Cortex of kidney (tissue), 1 donor: ENCODE measurements at places on chromosomes 5 and 9.

GRCh38 chr5:153700940-153701339 lies 210.5 kb downstream of the GRIA1 start:
- no peak for DNase-seq

- no peak for DNase-seq
These were observed 208.6 kb downstream of the EPB41L4A start for GRCh38 chr5:112210430-112211005.

GRCh38 chr9:6224393-6225154 lies 9.0 kb downstream of the IL33 start:
- no peak for DNase-seq

GRCh38 chr9:68533678-68534077 lies 7.0 kb downstream of the TMEM252 start:
- no peak for DNase-seq

DNA sequence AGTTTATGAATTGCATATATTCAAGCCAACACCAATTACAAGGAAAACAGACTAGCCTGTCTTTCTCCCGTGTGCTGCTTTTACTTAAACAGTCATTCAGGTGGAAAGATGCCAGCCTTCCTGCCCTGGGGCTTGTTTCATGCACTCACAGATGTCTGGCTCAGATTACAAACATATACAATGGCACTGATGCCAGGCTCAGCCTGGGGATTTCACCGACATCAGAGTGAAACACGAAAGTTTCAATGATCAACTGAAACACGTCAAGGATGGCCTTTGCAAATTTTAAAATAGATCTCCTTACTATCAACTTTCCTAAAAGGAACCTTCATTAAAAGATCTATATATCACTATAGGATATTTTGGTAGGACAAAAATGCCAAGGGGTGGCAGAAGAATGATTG lies 1576.5 kb downstream of the EFNA5 start:
- no peak for DNase-seq

DNA sequence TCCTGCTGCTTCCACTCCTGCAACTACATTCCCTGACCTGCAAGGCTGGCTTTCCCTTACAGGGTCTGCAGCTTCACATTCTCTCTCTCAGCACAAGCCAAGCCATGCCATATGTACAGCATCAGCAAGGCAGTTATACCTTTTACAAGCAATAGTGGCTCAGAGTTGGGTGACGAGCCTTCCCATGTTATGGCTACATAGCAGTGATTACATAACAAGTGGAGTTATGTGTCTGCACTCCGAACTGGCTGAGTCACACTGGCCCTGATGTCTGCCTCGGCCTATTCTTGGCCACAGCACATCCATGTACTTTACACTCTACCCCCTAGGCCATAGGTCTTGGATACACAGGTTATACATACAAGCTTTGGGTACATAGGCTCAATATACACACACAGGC lies 52.0 kb upstream of the SNCAIP start:
- no peak for DNase-seq

DNA sequence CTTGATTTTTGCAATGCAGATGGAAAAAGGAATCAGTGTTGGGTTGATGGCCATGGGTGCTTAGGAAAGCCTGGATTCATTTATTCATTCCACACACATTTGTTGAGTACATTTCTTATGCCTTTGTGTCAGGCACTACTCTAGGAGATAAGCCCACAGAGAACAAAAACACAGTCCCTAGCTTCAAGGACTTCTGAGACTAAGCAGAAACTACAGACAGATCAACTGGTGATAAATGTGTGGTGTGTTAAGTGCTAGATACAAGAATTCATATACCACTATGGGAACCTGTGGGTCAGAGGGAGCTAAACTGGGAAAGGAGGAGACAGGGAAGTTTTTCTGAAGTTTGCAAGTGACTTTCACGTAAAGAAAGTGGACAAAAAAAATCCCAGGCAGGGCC lies 119.9 kb downstream of the CEMIP2 start:
- no peak for DNase-seq

- no peak for DNase-seq
These were observed 11.9 kb downstream of the SYK start for GRCh38 chr9:90813523-90813922.

- DNase-seq = no peak
These were observed at the start of gene TOR1B for GRCh38 chr9:129802833-129803675. Gene TOR1B (plus strand): TSS chr9:129803184. CDS start chr9:129803213, 29 bp downstream.

- no peak for DNase-seq
These were observed 6.5 kb downstream of the ADAMTS13 start for GRCh38 chr9:133428617-133429101.

- DNase-seq = no peak
These were observed 9.2 kb upstream of the SHOC1 start for GRCh38 chr9:111803924-111804323.

GRCh38 chr9:104725014-104725413 lies 22.5 kb upstream of the NIPSNAP3A start:
- no peak for DNase-seq

GRCh38 chr5:395921-396530 lies 47.0 kb upstream of the EXOC3 start:
- DNase-seq = no peak

DNA sequence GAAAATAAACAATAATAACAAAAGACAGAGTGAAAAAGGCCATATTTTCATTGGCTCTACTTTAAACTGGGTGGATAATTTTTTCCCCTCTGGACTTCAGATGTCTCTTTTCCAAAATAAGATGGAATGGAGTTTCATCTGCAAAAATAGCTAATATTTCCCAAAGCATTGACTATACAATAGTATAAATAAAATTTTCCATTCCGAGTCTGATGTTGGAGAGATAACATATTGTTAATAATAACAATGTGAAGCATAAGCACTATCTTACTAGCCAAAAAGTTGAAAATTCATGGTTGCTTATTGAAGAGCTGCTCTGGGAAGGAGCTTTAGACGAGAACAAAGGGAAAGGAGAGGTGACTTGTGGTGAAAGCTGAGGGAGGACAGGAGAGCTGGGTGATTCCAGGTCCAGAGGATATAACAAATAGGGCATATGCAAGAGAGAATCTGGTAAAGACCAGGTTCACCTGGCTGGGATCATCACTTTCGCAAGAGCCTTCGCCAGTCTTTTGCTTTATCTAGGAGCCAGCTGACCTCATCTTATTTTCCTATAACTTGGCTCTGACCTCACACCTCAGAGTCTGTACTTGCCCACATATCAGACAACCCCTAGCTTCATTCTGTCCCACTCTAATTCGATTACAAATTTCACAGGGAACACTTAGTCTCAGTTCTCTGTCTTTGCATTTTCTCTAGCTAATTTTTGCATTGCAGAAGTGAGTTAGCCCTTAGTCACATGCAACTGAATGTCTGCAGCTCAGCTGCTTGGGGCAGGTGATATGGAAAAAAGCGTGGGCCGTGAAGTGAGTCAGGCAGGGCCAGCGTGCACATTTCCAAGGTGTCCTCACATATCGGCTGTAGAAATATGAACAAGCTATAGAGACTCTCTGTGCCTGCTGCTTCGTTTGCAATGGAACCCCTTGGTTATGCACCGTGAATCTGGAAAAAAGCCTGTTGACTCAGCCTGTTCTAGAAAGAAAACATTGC lies 7.6 kb upstream of the ZNF474 start:
- no peak for DNase-seq

GRCh38 chr5:173672891-173673290 lies 56.4 kb upstream of the BOD1 start:
- no peak for DNase-seq

DNA sequence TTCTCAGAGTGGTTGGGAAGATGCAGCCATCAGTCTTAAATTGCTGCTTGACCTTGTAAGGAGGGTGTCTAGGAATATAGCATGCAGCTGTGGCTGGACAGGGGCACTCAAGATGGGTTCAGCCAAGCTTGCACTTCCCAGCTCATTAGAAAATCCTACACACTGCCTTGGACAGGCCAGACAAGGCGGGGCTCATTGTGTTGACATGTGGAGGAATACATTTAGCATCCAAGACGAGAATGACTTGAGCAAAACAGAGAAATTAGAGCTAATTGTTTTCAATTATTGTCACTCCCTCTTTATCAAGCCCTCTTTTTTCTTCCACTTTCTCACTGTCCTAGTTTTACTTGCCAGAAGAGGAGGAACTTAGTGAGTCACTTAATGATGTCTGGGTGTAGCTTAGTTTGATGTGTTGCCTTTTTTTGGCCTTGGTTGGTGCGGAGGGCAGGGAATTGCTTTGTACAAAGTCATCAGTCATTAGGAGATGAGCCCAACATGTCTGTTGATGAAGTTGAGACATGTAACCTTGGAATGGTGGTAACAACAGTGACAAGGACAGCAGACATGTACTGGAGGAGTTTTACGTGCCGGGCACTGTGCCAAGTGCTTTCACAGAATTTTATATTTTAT lies 1219.3 kb upstream of the WWC1 start:
- no peak for DNase-seq

GRCh38 chr5:16593013-16593412 lies 23.8 kb downstream of the RETREG1 start:
- DNase-seq = no peak

- DNase-seq = no peak
These were observed 3.4 kb downstream of the MEIKIN start for GRCh38 chr5:131942016-131942415.

GRCh38 chr9:84447305-84447704 lies 106.7 kb upstream of the SLC28A3 start:
- DNase-seq = no peak

- no peak for DNase-seq
These were observed 78.4 kb downstream of the NDFIP1 start for GRCh38 chr5:142186857-142187594.

- DNase-seq = no peak
These were observed 44.8 kb downstream of the LURAP1L start for GRCh38 chr9:12819436-12820185.

DNA sequence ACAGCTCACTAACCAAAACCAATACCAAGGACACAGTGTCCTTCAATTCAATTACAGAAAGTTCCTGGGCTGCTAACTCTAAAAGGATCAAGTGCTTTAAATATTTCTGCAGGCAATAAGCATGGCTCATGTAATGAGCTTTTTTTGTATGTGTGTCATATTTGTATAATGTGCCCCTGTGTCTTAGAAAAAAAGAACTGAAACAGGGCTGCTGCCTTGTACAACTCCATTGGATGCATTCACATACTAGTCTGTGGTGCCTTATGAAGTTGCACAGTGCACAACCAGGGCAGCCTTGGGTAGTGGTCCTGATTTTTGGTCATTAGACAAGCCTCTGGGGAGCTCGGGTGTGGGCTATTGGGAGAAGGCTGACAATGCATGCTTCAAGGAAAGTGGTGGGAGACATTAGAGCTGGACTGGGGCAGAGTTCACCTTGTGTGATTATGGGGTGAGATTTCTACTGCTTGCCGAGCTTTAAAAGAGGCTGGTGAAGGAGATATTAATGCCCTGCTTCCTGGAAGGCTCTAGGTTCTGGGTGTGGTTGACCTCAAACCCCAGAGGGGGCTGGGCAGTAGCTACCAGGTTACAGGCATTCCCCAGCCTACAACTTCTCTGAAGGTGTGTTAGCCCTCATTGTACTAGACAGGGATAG lies 3.6 kb upstream of the CPEB4 start:
- no peak for DNase-seq

DNA sequence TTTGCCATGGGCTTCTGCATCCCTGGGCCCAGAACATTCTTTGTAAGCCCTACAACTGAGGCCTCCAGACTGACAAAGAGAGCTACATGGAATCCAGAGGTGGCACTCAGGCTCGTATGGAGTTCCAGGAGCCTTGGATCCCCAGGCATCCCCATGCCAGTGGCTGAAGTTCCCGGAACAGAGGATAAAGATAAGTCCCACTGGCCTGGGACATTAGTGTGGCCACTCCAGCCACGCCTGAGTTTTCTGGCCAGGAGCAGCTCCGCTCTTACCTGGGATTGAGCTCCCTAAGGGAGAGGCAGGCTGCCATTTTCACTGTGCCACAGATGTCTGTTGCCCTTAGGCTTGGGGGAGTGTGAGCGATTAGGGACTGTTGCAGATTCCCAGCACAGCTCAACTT lies 656.3 kb upstream of the FAM174A start:
- no peak for DNase-seq

GRCh38 chr5:149733129-149733900 lies 3.2 kb downstream of the PPARGC1B start:
- no peak for DNase-seq

DNA sequence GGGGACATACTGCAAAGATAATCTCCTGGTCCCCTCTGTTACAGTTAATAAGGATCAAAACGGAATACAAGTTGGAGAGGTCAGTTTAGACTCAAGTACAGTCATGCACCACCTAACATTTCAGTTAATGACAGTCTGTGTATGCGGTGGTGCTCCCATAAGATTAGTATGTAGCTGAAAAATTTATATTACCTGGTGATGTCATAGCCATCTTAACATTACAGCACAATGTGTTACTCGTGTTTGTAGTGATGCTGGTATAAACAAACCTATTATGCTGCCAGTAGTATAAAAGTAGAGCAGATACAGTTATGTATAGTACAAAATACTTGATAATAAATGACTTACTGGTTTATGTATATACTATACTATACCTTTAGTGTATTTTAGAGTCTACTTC lies 207.9 kb downstream of the GDNF start:
- DNase-seq = no peak

- no peak for DNase-seq
These were observed 19.8 kb upstream of the MYORG start for GRCh38 chr9:34396276-34397214.

DNA sequence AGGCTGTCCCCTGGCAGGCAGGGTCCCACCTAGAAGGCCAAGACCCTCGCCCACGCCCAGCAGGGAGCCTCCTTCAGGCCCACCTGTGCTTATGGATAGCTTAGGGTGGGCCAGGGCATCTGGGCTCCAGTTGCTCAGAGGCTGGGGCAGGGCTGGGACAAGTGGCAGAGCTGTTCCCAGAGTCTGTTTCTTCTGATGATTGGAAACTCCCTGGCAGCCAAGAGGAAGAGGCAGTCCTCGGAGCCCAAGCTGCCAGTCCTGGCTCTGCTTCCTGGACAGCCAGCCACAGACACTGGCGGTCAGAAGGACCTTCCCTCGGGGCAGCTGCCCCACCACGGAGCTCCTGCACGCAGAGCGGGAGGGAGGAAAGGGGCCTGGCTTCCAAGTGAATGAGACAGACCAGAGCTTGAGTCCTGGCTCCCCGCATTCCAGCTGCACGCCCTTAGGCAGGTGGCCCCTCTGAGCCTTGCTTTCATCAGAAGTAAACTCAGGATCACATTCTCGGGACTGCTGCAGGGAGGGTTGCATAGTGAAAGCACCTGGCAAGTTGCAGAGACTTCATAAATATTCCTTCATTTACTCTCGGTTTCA lies 37.9 kb upstream of the GABRP start:
- no peak for DNase-seq

DNA sequence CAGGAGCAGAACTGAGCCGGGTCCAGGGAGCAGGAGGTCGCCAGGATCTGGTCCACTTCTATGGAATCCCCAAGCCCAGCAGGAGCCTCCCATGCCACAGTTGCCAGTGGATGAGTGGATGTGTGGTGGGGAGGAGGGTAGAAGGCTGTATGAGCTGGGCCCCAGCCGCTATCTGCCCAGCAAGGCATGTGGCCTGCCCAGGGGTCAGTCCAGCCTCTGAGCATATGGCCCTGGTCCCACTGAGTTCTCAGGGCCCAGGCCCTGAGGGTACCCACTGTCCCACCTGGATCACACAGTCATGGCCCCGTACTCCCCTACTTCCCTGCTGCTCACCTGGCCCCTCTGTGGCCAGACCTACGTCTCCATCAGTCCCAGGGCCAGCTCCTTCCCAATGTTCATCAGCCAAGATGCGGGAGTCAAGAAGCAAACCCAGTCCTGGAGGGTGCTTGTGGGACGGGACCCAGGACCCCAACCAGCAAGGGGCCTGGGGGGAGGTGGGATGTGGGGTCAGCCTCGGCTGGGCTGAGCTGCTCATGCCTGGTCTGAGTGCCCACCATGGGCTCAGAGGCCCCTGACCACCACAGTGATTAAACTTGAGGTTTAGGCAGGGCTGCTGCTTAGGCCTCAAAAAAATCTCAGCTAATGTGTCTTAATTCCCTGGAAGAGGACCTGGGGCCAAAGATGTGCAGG lies 152.7 kb downstream of the COL23A1 start:
- DNase-seq = no peak
